ENCODE measurements at places on chromosomes 16 and 17.

DNA sequence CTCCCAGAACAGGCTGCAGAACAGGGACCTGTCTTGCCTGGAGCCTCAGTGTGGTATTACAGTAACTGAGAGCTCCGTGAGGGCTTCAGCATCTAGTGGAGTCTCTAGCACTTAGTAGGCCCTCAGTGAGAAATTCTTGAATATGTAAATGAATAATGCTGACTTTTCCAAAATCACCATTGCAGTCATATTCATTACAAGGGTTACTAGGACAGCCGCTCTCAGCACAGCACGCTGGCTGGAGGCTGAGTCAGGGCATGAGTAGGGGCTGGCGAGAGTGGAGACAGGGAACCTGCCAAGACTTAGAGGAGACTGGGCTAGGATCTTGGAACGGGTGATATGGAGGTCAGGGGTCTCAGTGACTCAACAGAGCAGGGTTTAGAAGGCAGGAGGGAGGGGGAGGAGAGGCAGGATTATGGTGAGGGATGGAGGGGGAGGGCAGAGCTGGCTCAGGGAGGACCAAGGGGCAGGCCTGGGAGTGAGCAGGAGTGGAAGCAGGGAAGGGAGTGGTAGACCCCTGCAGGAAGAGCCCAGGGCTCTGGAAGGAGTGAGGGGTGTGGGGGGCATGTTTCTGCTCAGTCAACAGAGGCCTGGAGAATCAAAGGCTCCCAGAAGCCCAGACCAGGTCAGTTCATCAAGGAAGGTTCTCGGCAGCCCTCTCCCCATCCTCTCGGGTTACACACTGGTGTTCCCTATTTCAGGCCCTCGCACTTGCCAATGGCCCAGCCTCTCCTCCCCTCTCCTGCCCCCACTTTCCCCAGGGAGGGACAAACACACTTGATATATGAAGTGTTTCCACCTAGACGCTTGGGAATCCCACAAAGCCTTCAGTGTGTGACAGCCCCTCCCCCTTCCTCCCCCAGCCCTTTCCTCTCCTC is 42.3 kb downstream of the FZD2 start:
- no peak for DNase-seq

GRCh38 chr17:81712468-81713003 is 452 bp downstream of the SLC25A10 start:
- DNase-seq: no peak

GRCh38 chr16:88809068-88809675 is 2.6 kb downstream of the APRT start:
- DNase-seq: no peak

DNA sequence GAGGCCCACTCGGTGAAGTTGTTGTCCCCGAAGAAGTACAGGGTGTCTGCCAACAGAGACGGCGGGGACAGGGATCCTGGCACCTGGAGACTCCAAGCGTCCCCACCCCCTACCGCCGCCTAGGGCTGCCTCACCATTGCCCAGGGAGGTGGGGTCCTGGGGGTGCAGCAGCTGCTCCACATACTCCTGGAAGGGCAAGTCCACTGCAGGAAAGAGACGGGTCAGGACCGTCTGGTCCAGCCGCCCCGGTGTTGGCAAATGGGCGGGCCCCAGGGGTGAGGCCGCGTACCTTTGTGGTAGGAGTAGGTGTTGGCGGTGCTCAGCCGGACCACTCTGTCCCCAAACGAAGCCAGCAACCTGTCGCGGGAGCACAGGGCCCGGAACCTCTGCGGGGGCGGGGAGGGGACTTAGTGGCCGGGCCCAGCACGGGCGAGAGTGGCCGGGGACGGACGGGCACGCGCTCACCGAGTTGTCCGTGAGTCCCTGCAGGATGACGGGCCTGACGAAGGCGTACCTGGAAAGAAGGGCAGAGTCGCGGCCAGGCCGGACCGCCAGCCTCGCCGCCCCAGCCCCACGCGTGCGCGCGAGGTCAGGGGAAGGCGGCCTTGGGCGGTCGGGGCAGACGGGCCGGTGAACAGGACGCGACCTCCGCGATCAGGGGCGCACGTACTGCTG is 601 bp downstream of the JMJD8 start:
- no peak for DNase-seq

GRCh38 chr17:6495450-6496115 is 51.3 kb downstream of the PIMREG start:
- DNase-seq: no peak

DNA sequence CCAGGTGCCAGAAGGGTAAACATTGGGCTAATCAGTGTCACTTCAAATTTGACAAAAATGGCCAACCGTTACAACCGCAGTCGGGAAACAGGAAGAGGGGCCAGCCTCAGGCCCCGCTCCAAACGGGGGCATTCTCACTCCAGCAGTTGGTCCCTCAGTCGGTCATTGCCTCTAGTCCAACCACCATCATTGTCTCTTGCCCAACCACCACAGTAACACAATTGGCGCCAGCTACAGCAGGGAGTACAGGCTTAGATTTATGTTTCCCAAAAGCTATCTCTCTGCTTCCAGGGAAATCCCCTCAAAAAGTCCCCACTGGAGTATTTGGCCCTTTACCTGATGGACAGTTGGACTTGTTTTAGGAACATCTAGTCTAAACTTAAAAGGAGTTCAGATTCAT is 20.3 kb downstream of the ALOX15B start:
- no peak for DNase-seq

GRCh38 chr17:65749479-65749878 is 188.0 kb upstream of the AXIN2 start:
- no peak for DNase-seq

GRCh38 chr16:69243479-69243878 is 56.5 kb downstream of the SNTB2 start:
- no peak for DNase-seq

DNA sequence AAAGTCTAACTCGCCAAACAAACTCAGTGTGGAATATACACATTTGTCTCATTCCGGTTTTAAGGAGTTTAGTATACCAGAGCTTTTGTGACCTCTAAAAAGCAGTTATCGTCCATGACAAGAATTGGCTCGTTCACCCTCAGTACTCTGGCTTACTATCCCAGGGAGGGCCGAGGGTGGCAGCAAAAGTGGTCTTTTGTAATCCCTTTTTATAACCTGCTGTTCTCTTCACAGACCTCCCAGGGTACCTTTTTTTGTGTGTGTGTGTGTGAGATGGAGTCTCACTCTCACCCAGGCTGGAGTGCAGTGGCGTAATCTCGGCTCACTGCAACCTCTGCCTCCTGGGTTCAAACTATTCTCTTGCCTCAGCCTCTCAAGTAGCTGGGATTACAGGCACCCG is 8.9 kb downstream of the NMT1 start:
- DNase-seq: no peak

DNA sequence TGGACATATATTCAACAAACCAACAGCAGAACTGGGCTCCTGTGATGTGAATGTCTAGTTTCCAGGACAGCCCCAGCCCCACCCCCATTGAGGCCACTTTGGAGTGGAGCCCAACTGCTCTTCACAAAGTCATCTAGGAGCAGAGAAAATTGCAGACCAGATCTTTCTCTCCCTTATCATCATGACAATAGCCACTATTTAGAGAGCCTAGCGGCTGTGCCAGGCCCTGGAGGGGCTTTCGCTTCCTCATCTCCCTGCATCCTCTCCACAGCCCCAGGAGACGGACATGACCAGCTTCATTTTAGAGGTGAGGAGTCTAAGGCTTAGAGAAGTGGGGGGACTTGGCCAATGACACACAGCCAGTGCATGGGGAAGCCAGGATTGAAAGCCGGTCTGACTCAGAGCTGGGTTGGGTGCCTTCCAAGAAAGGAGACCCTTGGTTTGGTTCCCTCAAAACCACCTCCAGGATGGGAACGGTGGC is 1.4 kb downstream of the PRSS8 start:
- DNase-seq: no peak

DNA sequence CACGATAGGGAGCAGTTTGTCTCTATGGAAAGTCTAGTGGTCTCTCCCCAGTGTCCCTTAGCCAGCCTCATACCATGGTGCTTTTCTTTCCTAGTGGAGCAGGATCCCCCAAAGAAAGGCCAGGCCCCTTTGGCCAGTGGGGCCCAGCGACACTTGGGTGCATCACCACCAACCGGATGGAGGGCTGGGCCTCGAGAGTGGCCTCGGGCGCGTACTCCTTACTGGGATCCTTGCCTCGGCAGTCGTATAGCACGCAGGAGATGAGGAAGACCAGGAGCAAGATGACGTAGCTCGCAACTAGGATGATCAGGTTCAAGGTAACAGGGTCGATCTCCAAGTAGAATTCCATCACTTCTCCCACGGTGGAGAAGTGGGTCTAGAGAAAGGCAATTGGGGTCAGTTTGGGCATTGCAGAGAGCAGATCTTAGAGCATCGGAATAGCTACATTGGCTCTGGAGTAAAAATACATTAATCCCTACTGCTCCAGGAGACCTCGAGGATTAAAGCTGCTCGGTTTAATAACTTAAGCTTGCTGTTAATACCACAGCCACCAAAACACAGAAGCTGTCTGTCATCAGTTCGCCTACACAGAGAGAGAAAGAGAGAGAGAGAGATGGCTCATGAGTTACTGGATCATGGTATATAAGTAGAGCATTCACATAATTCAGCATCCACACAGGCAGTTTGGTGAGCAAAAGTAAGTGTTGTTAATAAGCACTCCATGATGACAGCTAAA is at the start of gene SMIM36:
SMIM36 (minus strand) TSS at position 467 of the 736 bp plus-strand sequence.
- peak; percentile 43 for DNase-seq

DNA sequence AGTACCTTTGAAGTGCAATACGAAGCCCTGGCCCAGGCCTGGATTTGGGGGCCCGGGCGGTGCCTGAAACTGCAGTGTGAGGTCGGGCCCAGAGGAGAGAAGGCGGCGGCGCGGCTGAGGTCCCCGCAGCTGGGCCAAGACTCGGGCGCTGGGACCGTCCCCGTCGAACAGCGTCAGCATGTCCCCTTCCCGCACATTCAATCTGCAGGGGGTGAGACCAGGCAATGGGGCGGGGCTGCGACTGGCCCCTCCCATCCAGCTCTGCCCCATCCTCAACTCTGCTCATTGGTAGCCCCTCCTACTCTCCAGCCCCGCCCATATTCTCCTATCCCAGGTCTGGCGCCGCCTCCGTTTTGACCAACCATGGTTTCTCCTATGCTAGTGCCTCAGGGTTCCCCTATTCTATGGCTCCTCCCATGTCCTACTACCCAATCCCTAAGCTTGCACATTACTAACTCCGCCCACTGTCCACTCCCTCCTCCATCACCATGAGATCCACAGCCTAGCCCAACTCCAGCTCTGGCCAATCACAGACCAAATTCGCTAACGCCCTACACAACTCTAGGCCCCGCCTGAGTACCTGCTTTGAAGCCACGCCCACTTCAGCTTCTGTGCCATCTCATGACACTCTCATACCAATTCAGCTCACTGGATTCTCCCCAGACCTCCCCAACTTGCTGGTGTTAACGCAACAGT is 14.4 kb upstream of the CDIPT start:
- DNase-seq: no peak

DNA sequence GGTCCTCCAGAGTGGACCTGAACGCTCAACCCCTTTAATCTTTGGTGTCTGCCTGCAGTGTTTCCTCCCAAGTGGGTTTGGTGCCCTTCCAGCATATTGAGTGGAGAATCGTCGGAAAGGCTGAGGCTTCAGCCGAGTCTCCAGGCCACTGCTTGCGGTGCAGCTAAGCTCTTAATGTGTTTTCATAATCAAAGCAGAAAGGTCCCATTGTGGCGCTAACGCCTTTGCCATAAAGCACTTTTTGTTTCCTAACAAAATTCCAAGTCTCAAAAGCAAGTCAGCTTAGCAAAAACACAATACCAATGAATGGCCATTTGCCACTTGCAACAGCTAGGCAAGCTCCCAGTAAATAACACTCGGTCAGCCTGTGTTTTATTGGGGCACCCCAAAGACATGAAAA is 57.6 kb downstream of the KSR1 start:
- DNase-seq: no peak

- no peak for DNase-seq
Measured at GRCh38 chr16:87635541-87636049, 33.3 kb downstream of the JPH3 start.

DNA sequence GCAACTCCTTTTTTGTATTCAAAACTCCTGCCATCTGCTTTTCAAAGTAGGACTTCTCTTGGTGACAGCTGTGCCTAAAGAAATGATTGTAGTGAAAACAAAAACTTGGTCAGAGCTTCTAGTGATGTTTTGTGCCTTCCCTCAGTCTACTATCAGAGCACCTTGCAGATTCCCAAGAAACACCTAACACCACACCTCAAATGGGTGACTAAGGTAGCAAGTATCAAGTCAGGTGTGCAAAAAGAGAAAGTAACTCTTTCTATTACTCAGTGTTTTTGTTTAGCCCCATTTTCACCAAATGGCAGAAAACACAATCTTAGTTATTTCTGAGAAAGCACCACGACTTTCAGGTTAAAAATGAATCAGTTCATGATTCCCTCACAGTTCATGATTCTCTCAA is 2.0 kb upstream of the PMFBP1 start:
- DNase-seq: no peak

- DNase-seq: no peak
Measured at GRCh38 chr17:28536532-28537218, 15.7 kb downstream of the UNC119 start.

DNA sequence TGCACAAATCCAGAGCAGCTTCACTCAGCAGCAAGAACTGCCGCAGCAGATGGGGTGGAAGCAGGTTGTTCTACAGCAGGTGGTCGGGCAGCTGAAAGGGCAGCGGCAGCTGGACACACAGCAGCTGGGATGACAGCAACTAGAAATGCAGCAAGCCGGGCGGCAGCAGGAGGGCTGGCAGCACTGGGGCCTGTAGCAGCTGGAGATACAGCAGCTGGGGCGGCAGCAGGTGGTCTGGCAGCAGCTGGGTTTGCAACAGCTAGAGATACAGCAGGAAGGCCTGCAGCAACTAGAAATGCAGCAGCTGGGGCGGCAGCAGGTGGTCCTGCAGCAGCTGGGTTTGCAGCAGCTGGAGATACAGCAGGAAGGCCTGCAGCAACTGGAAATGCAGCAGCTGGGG is 460 bp downstream of the KRTAP4-3 start:
- no peak for DNase-seq

DNA sequence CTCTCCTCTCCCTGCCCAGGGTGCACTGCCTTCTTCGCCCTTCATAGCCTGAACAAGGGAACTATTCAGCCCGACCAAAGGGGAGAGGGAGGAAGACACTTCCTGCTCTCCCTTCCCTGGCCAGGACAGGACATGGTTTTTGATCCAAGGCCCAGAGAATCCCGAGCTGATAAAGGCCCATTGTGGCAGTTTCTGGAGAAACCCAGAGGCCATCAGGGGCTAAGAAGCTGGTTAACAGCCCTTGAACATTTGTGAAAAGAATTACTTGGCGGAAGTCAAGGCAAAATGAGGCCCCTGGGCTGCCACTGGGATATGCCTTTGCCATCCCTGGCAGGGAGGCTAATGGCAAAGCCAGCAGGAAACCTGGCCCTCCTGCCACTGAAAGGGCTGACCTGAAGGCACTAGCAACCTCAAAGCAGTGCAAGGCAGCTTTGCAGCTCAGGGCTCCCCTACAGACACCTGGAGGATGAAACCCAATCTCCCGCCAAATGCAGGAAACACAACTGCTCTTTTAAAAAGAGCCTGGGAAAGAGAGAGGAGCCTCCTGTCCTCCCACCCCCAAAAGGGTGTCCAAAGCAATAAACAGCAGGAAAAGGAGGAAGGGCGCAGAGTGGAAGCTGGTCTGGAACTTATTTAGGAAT is 12.6 kb downstream of the PHB1 start:
- DNase-seq: no peak

GRCh38 chr17:72255481-72255880 is 134.7 kb downstream of the SOX9 start:
- no peak for DNase-seq

- DNase-seq: no peak
Measured at GRCh38 chr17:31488264-31488981, 96.9 kb downstream of the RAB11FIP4 start.

- DNase-seq: no peak
Measured at GRCh38 chr16:21563676-21564075, 35.7 kb upstream of the METTL9 start.

- DNase-seq: no peak
Measured at GRCh38 chr16:4701791-4702465, 8.6 kb downstream of the NUDT16L1 start.
